Activated CD4-positive, alpha-beta T cell treated with anti-CD3 and anti-CD28 coated beads, Interleukin-2, amount 10 ng/mL, durations not matched to agents 7 days and 5 days (primary cell): ENCODE measurements at places on chromosomes 3 and 15. TPM values are rescaled to one million over a fixed set of nuclear protein-coding genes. Genes with fewer than 3 reads are reported as not detected.

GRCh38 chr3:3800685-3801493 lies 1.7 kb downstream of the LRRN1 start:
- no peak for DNase-seq

DNA sequence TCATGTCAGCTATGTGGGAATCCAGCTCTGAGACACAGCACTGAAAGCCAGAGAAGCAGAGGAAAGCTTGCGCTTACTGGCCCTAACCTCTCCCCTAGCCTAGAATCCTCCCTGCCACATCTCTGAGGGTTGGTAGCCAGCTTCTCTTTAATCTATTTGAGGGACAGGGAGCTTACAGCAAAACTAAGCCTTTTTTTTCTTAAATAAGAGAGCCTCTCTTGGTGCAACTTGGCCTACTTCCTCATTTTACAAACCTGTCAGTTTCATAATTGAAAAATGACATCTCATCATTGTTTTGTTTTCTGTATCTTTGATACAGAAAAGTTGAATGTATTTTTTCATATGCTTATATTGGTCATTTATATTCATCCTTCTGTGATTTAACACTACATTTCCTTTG lies 193.9 kb downstream of the ZNF621 start:
- DNase-seq = no peak

DNA sequence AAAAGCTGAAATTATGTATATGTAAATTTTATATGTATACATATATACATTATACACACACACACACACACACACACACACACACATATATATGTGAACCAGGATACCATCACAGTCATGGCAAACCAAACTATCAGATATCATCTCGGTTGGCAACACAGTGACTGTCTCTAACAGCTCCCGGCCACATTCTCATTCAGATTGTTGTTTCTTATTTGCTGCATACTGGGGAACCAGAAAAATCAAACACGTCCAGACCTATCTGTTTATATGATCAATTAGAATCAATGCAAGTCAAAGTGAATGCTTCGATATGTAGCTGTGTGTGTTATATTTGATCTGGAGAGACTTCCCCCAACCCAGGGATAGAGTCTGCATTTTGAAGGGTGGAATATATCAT lies 61.1 kb downstream of the TIPARP start:
- DNase-seq = no peak

Gene CHRFAM7A
- total RNA-seq = not detected

- DNase-seq = no peak
These were observed 224.2 kb downstream of the ITPR1 start for GRCh38 chr3:4717363-4717740.
